ENCODE measurements at places on chromosomes 16 and 17. TPM values are rescaled to one million over a fixed set of nuclear protein-coding genes. Genes with fewer than 3 reads are reported as not detected.

CD300LF gene
- total RNA-seq, result not detected

KSR1 gene
- total RNA-seq, result 15.5 TPM

GRCh38 chr16:4328782-4329775 is 13.2 kb downstream of the GLIS2 start:
- DNase-seq, result no peak

GRCh38 chr16:30060346-30060745 is 5.2 kb upstream of the ALDOA start:
- peak; percentile 37 for DNase-seq

DNA sequence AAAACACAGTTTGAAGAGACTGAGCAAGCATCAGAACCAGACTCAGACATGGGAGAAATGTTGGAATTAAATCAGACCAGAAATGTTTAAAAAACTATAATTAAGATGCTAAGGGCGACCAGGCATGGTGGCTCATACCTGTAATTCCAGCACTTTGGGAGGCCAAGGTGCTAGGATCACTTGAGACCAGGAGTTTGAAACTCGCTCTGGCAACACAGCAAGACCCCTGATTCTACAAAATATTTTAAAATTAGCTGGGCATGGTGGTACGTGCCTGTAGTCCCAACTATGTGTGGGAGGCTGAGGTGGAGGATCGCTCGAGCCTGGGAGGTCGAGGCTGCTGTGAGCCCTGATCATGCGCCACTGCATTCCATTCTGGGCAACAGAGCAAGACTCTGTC is 160.3 kb downstream of the COPRS start:
- DNase-seq, result no peak

GRCh38 chr16:10122546-10122945 is 59.7 kb downstream of the GRIN2A start:
- DNase-seq, result peak; percentile 11

PRSS21 gene
- 0.32 TPM for total RNA-seq

DNA sequence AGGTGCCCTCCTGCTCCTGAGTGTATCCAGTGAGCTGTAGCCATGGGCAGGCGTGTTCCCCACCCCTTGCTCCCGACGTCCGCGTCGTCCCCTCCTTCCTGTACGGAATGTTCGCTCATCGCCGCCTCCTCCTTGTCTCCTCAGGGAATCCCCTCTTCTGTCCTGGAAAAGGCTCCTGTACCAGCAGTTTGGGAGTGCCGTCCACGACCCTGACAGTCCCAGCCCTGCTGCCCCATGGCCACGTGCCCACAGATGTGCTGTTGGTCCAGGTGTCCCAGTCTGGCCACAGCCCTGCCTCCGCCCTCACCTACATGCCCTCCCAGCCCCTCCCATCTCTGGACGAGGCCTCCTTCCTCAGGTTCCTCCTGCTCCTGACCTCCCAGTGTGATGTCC is 30.2 kb downstream of the OR1D5 start:
- DNase-seq, result no peak

SEPTIN12 gene
- not detected for total RNA-seq

DNA sequence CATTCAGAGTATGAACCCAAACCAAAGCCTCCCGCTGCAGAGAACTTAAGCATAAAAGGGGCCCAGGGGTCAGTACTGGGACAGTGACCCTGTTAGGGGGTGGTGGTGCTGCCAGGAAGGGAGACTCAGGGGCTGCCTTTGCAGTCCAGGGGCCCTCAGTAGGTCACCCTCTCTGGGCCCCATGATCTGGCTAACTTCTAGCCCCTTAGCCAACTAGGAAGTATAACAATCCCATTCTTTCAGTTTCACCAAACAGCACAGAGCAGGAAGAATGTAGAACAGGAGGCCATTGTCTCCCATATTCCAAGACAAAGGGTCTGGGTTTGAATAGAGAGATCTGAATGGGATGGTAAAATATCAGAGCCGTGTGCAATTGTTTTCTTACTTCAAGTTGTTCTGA is 378.6 kb upstream of the C16orf82 start:
- DNase-seq, result no peak

DNA sequence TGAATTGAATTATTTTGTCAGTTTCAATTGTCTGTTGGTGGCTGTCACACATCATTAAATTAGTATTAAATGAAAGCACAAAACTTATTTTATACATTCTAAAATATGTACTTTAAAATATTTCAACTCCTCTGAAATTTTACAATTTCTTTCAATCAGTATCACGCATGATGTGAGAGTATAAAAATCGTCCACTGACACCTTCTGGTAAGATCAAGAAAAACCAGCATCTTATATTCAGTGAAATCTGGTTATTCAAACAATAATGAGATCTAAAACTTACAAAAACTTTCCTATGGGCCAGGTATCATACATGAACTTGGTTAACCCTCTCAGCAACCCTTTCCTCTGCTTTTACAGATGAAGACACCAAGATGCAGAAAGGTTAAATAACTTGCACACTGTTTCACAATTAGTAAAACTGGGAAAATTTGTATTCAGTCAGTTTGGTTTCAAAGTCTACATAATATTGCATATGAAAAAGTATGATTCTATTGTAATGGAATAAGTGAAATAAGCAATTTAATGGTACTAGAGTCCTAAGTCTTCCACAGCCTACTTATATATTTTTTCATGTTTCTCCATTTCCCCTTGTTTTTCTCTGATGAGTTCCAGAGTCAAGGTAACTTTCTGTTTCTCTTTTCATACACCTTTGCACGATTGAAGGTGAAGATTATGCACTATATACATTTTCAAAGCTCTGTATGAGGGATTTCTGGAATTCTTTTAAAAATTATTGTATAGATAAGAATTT is 58.7 kb downstream of the EFCAB5 start:
- no peak for DNase-seq

KLHL10 gene
- total RNA-seq, result under 0.01 TPM

GRCh38 chr17:62109924-62110323 is 44.8 kb upstream of the MED13 start:
- no peak for DNase-seq

DNA sequence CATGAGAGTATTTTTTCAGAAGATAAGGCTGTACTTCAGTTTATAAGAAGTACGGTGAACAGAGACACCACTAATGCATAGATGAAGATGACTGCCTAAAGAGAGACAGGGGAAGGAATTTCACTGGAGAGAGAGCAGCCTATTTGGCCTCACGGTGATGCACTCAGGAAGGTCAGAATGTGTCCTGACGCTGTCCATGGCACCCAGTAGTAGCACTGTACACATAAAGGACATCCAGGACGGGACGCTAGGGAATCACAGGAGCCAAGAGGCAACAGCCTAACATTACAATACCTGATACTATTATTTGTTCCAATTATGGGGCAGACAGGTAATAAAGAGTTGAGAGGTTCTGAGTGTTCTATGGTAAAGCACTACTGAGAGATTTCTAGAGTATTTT is 24.9 kb upstream of the LRRC37A start:
- DNase-seq, result no peak
